ENCODE measurements at places on chromosomes 2 and 18. TPM values are rescaled to one million over a fixed set of nuclear protein-coding genes. Genes with fewer than 3 reads are reported as not detected.

GRCh38 chr18:76013057-76013456, 482.0 kb downstream of the ZNF516 start:
- no peak for DNase-seq

- no peak for DNase-seq
Measured at GRCh38 chr18:44754567-44754966, 73.9 kb downstream of the SETBP1 start.

Gene CTAGE1
- not detected for total RNA-seq

- DNase-seq, result no peak
Measured at GRCh38 chr2:23155022-23155421, 230.0 kb upstream of the KLHL29 start.

Gene EFHD1
- 8.4 TPM for total RNA-seq

GRCh38 chr2:127690696-127691095, 10.6 kb upstream of the SFT2D3 start:
- no peak for DNase-seq

Gene CPSF3
- total RNA-seq, result 22.3 TPM

- DNase-seq, result no peak
Measured at GRCh38 chr2:80560326-80560725, 255.8 kb upstream of the LRRTM1 start.

GRCh38 chr2:120930864-120931263, 195.2 kb downstream of the GLI2 start:
- no peak for DNase-seq

- DNase-seq, result no peak
Measured at GRCh38 chr18:42929181-42929580, 186.3 kb downstream of the RIT2 start.

- DNase-seq, result no peak
Measured at GRCh38 chr2:121476684-121477083, 54.0 kb upstream of the RNU4ATAC start.

GRCh38 chr2:38583994-38584393, 18.7 kb downstream of the HNRNPLL start:
- DNase-seq, result no peak

Gene RAB27B
- not detected for total RNA-seq

Gene ACMSD
- total RNA-seq, result not detected

- DNase-seq, result no peak
Measured at GRCh38 chr18:40670668-40671375, 1284.2 kb upstream of the PIK3C3 start.

Gene TMEM214
- total RNA-seq, result 102 TPM

DNA sequence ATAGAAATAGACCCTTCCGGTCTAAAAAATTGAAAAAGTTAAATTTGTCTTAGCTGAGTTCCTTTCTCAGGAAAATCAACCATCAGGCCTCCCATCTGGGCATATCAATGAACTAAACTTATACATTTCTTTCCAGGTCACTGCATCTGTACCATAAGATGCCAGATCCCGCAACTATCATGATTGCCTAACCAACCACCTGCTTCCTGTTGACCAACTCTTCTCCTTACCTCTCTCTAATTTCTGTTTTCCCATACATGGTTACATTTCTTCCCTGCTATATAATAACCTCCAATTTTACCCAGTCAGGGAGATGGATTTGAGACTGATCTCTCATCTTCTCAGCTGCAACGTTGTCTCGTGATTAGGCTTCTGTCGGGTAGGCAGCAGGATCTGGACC, 228.7 kb downstream of the FSIP2 start:
- DNase-seq, result no peak

DNA sequence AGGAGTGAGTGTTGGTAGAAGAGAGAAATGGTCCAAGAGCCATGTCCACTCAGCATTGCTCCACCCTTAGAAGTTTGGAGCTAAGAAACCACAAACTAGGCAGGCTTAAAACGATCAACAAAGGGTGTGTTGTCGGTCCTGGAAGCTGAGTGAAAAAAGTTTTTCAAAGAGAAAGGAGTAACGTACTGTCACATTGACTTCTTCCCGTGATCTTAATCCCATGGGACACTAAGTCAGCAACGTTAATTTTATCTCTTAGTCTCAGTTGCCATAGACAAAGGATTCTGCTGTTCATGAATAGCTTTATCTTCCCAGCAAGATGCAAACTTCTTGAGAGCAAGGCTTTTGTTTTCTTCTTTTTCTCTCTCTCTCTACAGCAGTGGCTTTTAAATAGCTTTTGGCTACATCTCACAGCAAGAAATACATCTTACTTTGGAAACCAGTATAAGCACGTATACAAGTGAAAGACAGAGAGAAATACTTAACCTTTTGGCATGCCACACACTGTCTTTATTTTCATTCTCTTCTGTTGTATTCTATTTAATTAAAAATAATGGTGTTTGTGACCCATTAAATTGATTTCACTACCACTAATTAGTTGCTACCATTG, 377.4 kb downstream of the TGIF1 start:
- no peak for DNase-seq

- DNase-seq, result peak; percentile 14
Measured at GRCh38 chr2:168457190-168457895, 1.3 kb downstream of the CERS6 start.

DNA sequence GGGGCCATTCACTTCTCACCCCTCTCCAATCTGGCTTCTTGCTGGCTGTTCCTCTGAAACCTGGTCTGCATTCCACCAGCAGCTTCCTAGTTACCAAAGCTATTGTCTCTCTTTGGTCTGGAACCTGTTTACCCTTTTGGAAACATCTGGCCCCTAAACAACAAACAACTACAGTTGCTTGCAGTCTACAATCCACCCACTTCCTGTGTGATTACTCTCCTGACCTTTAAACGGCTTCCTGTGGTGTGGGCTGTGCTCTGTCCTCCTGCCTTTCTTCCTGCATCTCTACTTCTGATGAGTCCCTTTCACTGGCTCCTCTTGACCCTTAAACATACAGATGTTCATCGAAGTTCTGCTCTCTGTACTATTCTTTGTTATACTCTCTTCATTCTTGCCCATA, 303.8 kb downstream of the TDRD15 start:
- no peak for DNase-seq

Gene CFAP53
- 0.69 TPM for total RNA-seq

- DNase-seq, result no peak
Measured at GRCh38 chr2:149650006-149650405, 62.4 kb upstream of the MMADHC start.

GRCh38 chr2:100592226-100592625, 29.4 kb downstream of the PDCL3 start:
- DNase-seq, result no peak

- DNase-seq, result no peak
Measured at GRCh38 chr2:131011486-131011885, 81.8 kb downstream of the FAM168B start.
